Erythroblast (primary cell): ENCODE measurements at places on chromosomes 2 and 18.

- no peak for DNase-seq
These were observed 110.9 kb downstream of the SS18 start for GRCh38 chr18:25979369-25980040.

GRCh38 chr2:60963190-60963589, 54.3 kb upstream of the PEX13 start:
- no peak for DNase-seq

- no peak for DNase-seq
These were observed 260.5 kb upstream of the MYT1L start for GRCh38 chr2:2591542-2591940.

DNA sequence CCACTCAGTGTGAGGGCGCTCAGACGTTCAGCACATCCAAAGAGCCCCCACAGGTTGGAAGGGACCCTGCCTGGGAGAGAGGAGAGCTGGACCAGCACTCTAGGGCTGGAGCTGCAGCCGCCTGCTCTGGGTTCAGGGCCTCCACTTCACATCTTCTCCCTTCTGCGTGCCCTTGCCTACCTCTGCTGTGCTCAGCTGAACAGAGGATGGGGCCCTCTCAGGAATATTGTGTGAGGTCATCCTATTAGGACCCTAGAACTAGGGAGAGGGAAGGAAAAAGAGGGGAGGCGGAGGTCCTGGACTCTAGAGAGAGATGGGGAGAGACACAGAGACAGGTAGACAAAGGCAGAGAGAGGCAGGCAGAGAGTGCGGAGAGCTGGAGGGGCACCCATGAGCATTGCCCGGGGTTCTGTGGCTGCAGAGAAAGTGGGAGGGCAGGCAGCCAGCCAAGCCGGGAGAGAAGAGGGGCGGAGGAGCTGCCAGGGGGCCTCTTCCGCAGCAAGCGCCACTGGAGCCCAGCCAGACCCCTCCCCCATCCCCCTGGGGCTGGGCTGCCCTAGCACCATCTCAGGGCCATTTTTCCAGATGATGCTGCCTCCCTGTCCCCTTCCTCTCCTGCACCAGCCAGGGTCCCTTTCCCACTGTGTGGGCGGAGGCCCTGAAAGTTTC, 8.3 kb upstream of the TNS1 start:
- no peak for DNase-seq

- DNase-seq = no peak
These were observed 14.9 kb downstream of the PPP3R1 start for GRCh38 chr2:68237404-68237803.

GRCh38 chr2:195482010-195482409, 175.0 kb upstream of the SLC39A10 start:
- no peak for DNase-seq

GRCh38 chr2:39390216-39390615, 46.9 kb downstream of the MAP4K3 start:
- no peak for DNase-seq

GRCh38 chr18:12049978-12050811, 43.4 kb upstream of the ANKRD62 start:
- no peak for DNase-seq

DNA sequence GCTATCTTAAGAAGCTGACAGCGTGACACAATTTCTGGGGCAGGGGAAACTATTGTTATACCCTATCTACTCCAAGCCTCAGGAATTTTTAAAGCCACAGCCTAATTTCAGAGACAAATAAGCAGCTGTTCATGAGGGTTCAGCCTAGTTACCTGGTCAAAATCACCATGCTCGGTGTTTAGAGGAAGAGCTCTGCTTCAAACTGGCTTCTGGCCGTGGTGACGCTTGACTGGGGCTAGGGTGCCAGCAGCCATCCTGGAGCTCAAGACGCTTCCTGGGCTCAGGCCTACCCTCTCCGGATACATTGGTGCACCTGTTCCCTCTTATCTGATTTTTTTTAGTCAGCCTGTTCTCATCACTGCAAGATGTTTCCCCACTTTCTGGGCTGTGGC, 41.7 kb downstream of the FRZB start:
- DNase-seq = no peak

DNA sequence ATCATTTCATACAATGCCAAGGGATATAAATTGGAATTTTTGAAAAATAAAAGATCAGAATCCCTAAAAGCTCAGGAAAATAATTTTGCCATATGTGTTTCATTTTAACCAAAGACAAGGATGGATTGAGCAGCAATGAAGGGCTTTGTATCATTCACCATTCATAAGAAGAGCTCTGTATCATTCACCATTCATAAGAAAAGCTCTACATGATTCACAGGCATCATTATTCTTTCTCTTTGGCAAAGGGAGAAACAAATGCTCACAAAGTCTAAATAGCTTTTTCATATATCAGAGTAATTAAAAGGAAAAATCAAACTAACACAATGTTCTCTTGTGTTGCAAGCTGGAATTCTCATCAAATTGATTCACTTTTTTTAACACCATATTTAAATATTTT, 169.1 kb upstream of the MC4R start:
- no peak for DNase-seq
